COR-L47 (cell line): ENCODE measurements at places on chromosomes 1 and 21.

DNA sequence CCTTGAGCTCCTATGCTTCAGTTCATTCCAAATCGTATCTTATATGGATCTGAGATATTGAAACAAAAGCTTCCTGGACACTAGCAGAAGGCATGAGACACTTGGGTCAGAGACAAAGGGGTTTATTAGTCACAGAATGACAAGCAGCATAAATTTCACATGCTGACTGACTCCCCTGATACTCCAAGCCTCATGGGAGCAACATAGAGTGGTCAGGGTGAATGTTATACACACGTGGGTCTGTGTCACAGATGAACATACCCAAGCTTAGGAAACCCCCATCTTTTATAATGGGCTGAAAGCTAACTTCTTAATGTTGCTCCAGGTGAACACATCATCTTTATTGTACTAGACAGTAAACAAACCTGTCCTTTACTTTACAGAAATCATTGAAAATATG lies 599.9 kb upstream of the RGS18 start:
- no peak for DNase-seq

GRCh38 chr21:28903448-28903847 lies 89.2 kb downstream of the LTN1 start:
- no peak for DNase-seq

DNA sequence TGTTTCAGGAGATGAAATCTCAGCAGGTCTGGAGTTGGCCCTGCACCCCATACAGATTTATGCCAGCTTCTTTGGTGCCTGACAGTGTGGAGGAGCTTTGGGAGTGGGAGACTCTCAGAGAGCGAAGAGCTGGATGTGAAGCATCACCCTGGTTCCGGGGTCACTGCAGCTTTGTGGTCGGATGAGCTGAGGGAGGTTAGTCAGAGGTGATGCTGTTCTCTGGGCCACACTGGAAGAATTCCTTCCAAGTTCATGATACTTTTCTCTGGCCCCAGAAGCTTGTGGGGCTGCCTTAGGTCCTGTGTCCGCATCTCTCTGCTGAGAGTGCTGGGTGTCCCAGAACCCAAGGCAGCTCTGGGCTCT lies 467.8 kb downstream of the CAMTA1 start:
- no peak for DNase-seq

- DNase-seq, result no peak
Observed at GRCh38 chr1:29673669-29674626, 437.6 kb downstream of the PTPRU start.

- DNase-seq, result no peak
Observed at GRCh38 chr21:20343186-20343585, 655.0 kb upstream of the NCAM2 start.

DNA sequence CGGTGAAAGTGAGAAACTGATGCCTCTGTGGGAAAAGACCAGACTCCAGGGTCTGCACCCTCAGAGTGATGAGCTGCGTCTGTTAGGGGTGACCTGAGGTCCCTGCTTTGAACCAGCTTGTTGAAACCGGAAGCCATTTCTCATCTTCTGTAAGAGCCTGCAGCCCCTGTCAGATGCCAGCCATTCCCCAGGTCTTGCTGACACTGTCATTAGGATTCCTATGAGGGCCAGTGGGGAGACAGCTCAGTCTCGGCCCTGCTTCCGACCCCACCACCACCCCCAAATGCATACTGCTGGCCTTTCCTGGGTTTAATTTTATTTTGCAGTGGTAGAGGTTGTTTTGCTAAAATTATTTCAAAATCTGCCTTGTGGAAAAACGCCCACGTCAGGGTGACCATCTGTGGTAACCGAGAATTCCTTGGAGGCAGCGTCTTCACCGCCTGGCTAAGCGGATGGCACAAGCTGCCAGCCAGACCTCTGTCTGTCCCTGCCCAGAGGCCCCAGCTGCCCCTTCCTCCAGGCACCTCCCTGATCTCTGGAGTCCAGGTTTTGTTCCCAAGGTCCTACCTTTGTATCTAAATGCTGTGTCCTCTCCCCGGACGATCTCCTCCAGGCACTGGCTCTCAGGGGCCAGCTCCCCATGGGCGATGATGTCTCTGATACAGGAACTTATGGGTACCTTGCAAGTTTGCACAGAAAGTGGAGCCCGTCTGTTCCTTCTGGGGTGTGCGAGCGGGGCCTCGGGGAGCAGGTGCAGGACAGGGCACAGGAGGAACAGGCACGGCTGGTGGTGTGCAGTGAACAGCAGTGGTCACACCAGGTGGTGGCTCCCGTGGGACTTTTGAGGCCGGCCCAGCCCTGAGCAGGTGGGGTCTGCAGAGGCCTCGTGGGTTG lies 49.9 kb downstream of the PRKCZ start:
- no peak for DNase-seq

- DNase-seq, result no peak
Observed at GRCh38 chr1:50783286-50783685, 176.8 kb downstream of the FAF1 start.

- no peak for DNase-seq
Observed at GRCh38 chr21:44923480-44924084, 2.9 kb upstream of the ITGB2 start.

DNA sequence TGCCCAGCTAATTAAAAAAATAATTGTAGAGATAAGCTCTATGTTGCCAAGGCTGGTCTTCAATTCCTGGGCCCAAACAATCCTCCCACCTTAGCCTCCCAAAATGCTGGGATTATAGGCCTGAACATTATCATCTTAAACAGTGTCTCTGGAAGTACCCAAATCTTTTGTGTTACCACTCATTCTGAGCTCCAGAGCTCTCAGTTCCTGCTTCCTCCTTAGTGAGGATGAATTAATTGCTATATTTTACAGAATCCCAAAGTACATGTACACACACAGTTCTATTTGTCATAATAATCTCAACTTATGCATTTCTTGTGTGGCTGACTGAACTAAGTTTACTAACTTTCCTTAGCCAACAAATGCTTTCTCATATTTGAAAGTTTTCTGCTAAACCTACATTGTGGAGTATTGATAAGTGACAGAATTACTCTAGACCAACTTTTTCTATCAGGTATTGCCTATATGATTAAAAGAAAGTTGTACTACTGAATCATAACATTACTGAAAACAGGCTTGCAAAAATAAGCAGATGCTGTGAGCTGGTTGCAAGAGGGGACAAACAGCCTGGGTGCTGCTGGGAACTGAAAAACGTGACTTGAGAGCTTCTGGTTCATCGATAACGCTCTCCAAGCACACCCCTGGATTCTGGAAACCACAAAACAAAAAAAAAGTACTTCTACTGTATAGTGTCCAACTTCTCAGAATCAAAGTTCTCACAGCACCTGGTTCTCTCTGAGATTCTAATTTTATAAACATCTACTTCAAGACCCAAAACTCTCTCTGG lies 15.3 kb downstream of the VAV3 start:
- no peak for DNase-seq

- no peak for DNase-seq
Observed at GRCh38 chr1:171257607-171258076, 9.3 kb downstream of the FMO1 start.

- DNase-seq, result no peak
Observed at GRCh38 chr1:145979746-145980456, 15.4 kb downstream of the POLR3GL start.
